ENCODE measurements at places on chromosomes 16 and 17. TPM values are rescaled to one million over a fixed set of nuclear protein-coding genes. Genes with fewer than 3 reads are reported as not detected.

The NOD2 gene
- 1.8 TPM for total RNA-seq

The RHBDL3 gene
- total RNA-seq: 0.20 TPM

GRCh38 chr17:30920282-30920681 is 1.5 kb upstream of the ADAP2 start:
- no peak overlapping the region for H3K27ac ChIP-seq
- DNase-seq: no peak
- no peaks in the 10 kb centered on the region for H3K36me3 ChIP-seq
- H3K4me3 ChIP-seq: no peak overlapping the region

DNA sequence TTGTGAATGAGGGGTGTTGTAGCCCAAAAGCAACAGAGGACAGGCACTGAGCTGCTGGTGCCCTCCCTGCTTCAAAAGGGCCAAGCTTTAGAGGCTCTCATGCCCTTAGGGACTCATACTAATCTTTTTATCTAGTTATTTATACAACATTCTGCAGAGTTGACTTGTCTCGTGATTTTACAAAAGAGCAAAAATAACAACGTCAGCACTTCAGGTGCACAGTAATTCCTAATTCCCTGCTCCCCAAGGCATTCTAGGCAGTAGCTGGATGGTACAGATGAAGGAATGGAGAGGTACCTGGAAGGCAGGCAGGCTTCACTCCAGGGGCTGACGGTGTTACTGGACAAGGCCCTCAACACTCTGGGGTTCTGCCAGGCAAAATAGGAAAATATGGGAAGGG is 406.7 kb upstream of the CCL2 start:
- no peak overlapping the region for H3K27ac ChIP-seq
- no peaks in the 10 kb centered on the region for H3K4me1 ChIP-seq
- no peaks in the 10 kb centered on the region for H3K27me3 ChIP-seq
- H3K4me3 ChIP-seq: no peak overlapping the region
- DNase-seq: no peak

GRCh38 chr16:89136931-89137330 is 34.6 kb upstream of the CDH15 start:
- peaks cover 15% of the 10 kb centered on the region for H3K36me3 ChIP-seq
- no peaks in the 10 kb centered on the region for H3K27me3 ChIP-seq
- DNase-seq: no peak

DNA sequence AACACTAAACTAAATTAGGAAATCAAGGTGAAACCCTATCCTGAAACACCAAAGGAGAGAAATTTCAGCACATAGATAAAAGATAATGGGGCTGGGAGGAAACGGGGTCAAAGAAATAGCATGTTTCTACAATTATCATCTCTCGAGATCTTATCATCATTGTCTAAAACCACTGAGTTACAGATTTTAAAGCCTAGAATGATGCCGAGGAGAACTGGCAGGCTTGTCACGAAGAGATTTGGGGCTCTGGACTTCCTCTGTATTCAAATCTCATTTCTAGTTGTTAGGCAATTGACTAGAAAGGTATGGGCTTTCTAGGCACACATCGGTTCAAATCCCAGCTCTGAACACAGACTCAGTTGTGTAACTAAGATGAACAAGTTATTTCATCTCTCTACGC is 9.3 kb downstream of the PDZD9 start:
- no peaks in the 10 kb centered on the region for H3K27me3 ChIP-seq
- H3K36me3 ChIP-seq: no peaks in the 10 kb centered on the region
- no peak overlapping the region for H3K4me3 ChIP-seq
- H3K4me1 ChIP-seq: peaks cover 7% of the 10 kb centered on the region
- no peak for DNase-seq
- no peak overlapping the region for H3K27ac ChIP-seq

- no peaks in the 10 kb centered on the region for H3K4me1 ChIP-seq
- no peak for DNase-seq
- no peak overlapping the region for H3K27ac ChIP-seq
- H3K27me3 ChIP-seq: no peaks in the 10 kb centered on the region
- no peak overlapping the region for H3K4me3 ChIP-seq
Measured at GRCh38 chr16:17532338-17532995, 61.7 kb upstream of the XYLT1 start.

DNA sequence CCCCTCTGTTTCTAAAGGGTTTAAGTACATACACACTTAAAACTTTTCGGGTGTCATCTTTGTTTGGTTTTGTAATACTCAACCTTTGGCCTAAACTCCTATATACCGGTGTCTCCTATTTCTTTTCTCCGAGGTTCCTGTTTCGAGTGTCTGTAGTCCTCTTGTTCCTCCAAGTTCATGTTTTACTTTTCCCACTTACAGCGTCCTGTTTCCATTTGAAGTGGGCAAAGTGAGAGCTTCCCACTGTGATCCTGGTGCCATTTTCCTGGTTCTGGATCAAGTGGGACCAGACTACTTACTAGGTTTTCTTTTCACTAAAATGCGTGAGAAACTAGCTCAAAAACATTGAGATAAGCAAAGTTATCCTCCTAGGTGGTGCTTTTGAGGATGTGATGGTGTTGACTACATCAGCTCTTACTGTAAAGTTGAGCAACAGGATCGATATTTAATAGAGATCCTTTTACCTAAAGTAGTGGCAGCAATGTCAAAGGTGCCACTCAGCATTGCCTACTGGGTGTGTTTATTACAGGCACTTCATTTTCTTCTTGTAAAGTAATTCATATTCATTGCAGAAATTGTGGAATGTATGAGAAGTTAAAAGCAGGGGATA is 1.3 kb downstream of the PSMD3 start:
- H3K27ac ChIP-seq: peak overlapping the region; percentile 85
- peak overlapping the region; percentile 64 for H3K4me3 ChIP-seq
- peaks cover 28% of the 10 kb centered on the region for H3K4me1 ChIP-seq
- H3K27me3 ChIP-seq: no peaks in the 10 kb centered on the region
- H3K36me3 ChIP-seq: peaks cover 27% of the 10 kb centered on the region
- no peak for DNase-seq

GRCh38 chr16:3580251-3580651 is 3.0 kb upstream of the NLRC3 start:
- no peak overlapping the region for H3K27ac ChIP-seq
- no peaks in the 10 kb centered on the region for H3K36me3 ChIP-seq
- peaks cover 32% of the 10 kb centered on the region for H3K4me1 ChIP-seq
- DNase-seq: no peak

GRCh38 chr17:33493566-33493965 is 200.5 kb upstream of the ASIC2 start:
- no peaks in the 10 kb centered on the region for H3K27me3 ChIP-seq
- H3K4me1 ChIP-seq: no peaks in the 10 kb centered on the region
- no peaks in the 10 kb centered on the region for H3K36me3 ChIP-seq

DNA sequence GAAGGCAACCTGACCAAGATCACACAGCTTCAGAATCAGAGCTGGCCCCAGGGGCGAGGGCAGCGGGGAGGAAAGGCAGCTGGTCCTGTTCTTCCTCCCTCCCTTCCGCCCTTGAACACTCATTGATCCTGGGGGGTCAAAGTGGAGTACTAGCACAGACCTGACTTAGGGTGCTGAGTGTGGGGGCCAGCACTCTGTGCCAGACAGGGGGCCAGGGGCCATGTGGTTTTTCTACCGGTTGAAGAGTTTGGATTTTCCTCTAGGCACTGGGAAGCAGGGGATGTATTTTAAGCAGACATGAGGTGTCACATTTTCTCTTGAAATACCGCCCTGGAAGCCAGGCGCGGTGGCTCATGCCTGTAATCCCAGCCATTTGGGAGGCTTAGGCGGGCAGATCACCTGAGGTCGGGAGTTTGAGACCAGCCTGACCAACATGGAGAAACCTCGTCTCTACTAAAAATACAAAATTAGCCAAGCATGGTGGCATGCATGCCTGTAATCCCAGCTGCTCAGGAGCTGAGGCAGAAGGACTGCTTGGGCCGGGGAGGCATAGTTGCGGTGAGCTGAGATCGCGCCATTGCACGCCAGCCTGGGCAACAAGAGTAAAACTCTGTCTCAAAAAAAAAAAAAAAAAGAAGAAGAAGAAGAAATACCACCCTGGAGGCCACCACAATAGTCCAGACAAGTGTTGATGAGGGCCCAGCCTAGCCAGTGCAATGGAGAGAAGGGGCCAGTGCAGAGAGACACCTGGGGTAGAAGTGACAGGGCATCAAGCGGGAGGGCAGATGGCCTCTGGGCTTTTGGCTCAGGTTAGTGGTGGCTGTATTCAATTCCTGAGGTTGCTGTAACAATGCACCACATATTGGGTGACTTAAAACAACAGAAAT is 15.3 kb downstream of the OSBPL7 start:
- no peaks in the 10 kb centered on the region for H3K4me1 ChIP-seq
- H3K27me3 ChIP-seq: no peaks in the 10 kb centered on the region

- peak overlapping the region; percentile 77 for H3K4me3 ChIP-seq
- no peaks in the 10 kb centered on the region for H3K27me3 ChIP-seq
- H3K36me3 ChIP-seq: no peaks in the 10 kb centered on the region
- peak overlapping the region; percentile 84 for H3K27ac ChIP-seq
- peaks cover 14% of the 10 kb centered on the region for H3K4me1 ChIP-seq
- peak; percentile 23 for DNase-seq
Measured at GRCh38 chr17:60390925-60391470, 935 bp downstream of the USP32 start.

Measured in CD8-positive, alpha-beta memory T cell (primary cell).